ENCODE measurements at places on chromosomes 12 and 14.

GRCh38 chr12:114395233-114395632 lies 10.7 kb downstream of the TBX5 start:
- DNase-seq: no peak

DNA sequence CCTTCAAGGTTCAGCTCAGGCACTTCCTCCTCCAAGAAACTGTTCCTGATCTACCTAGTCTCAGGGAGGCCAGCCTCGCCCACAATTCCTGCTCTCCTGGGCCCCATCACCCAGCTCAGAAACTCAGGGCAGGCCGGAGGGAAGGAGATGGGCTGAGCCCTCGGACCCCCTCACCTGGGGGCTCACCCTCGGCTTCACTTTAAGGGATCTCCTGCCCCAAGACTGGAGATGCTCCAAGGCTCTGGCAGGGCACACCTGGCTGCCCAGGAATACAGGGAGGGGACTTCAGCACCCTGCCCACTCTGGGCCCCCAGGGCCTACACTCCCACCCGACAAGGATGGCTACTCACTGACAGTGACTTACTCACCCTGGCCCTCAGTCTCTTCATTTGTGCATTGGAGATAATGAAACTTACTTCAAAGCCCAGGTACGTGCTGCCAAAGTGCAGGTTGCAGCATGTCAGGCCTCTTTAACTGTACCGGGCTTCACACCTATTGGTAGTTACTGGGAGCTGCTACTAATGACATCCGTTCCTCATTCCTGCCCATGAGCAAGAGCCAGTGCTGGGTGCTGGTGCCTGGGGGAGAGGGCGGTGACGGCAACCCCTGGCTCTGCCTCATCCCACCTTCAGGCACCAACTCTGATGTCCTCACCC lies 21.0 kb upstream of the PPP1R13B start:
- DNase-seq: no peak

- DNase-seq: no peak
Measured at GRCh38 chr12:108210001-108210400, 80.9 kb downstream of the WSCD2 start.

DNA sequence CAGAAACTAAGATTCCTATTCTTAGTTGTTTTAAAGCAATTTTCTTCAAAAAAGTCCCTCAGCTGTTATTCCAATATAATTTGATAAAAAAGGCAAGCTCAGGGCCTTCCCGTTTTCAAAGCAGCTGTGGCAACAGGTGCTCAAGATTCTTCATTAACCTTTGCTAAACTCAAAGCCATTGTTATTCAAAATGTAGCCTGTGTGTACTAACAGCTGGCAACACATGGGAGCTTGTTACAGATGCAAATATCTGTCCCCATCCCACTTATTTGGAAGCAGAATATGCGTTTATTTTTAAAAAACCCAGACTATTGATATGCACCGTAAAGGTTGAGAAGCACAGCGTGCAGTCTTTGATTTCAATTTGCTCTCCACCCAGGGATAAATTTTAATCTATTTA lies 210.4 kb upstream of the SYT10 start:
- no peak for DNase-seq

DNA sequence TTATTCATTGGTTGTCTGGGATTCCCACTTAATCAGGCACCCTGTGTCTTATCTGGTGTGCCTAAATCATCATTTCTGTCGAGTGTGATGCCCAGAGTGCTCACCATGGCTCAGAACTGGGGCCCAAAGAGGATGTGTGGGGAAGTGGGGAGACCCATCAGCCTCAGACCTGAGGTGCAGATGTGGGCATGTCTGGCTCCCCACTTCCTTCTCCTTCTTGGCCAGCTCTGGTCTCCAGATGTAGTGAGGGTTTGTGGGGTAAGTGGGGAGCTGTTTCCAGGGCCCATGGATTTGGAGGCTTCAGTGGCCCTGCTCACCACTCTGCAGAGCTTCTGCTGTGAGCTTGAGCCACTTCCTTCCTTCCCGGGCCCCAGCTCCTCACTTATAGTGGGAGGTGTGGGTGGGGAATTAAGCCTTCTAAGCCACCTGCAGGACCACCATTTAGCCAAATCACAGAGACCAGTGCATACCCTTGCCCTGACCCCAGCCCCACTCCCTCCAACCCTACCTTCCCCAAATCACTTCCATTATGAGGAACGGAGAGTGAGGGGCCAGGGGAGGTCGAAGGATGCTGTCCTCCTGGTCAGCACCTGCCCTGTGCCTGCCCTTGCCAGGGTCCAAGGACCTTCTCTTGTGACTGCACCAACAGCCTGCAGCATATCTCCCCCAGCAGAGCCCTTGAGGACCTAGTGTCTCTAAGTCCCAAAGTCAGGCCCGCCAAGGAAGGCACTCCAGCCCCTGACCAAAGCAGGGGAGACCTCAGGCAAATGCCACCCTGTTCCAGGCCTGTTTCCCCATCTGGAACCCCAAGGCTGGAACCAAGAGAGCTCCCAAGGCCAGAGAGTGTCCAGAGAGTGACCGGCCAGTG lies 278.2 kb upstream of the RTL1 start:
- no peak for DNase-seq

- no peak for DNase-seq
Measured at GRCh38 chr12:96194576-96194889, 358 bp downstream of the ELK3 start.

- no peak for DNase-seq
Measured at GRCh38 chr12:78703820-78704525, 160.6 kb upstream of the SYT1 start.

All from activated naive CD4-positive, alpha-beta T cell treated with anti-CD3 and anti-CD28 coated beads, Interleukin-2, amount 10 ng/mL, durations not matched to agents 7 days and 5 days (primary cell).